Activated CD8-positive, alpha-beta T cell treated with anti-CD3 and anti-CD28 coated beads for 36 hours (primary cell): ENCODE measurements at places on chromosomes 5 and 9. TPM values are rescaled to one million over a fixed set of nuclear protein-coding genes. Genes with fewer than 3 reads are reported as not detected.

Gene DNAI1
- 0.18 TPM for total RNA-seq

Gene CDX1
- not detected for total RNA-seq

Gene SLC2A8
- total RNA-seq: 2.1 TPM

Gene F2R
- 2.5 TPM for total RNA-seq

Gene DOCK2
- 180 TPM for total RNA-seq

- H3K4me1 ChIP-seq: no peaks in the 10 kb centered on the region
- no peak overlapping the region for H3K27ac ChIP-seq
- DNase-seq: no peak
- H3K4me3 ChIP-seq: no peak overlapping the region
These were observed 128.7 kb downstream of the CEP120 start for GRCh38 chr5:123294544-123294943.

- H3K36me3 ChIP-seq: no peaks in the 10 kb centered on the region
- H3K4me1 ChIP-seq: peaks cover 2% of the 10 kb centered on the region
- no peak overlapping the region for H3K4me3 ChIP-seq
- peaks cover 27% of the 10 kb centered on the region for H3K27me3 ChIP-seq
- H3K27ac ChIP-seq: no peak overlapping the region
- no peak for DNase-seq
These were observed 73.0 kb downstream of the PAX5 start for GRCh38 chr9:36961051-36961450.

- H3K27me3 ChIP-seq: no peaks in the 10 kb centered on the region
- H3K27ac ChIP-seq: no peak overlapping the region
- no peak overlapping the region for H3K4me3 ChIP-seq
These were observed 914.2 kb upstream of the CDH6 start for GRCh38 chr5:30279237-30279636.

DNA sequence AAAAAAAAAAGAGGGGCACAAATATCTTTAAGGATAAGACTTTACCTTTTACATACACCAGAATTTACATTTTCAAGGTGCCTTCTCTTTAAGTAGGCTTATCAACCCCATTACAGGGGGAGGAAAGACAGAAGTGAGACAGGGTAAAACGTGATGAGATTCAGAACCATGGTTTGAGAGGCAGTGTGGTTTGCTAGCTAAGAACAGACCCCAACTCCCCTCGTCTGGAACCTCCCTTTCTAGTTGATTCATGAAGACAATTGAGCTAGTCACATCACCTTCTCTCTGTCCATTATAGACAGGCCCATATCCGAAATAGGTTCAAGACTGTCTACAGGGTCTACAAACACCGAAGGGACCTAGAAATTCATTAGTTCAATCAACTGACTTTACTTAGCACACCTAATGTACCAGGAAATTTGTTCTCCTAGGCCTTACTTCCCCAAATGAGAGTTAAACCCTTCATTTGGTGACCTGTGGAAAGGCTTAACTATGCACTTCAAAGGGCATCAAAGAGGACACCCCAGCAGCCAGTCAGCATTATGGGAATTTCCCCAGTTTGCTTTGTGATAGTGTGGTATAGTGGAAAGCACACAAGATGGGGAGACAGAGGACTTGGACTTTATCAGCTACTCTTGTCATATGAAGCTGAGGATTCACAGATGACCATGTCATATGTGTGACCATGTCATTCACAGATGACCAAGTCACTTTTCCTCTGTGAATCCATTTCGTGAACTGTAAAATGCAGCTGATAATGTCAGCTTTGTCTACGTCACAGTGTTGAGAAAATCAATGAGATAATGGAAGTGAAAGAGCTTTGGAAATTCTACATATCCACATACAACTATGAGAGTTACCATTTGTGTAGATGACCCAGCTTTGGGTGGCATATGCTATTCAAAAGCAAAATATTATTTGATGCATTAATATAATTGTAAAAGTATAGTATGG, 40.2 kb upstream of the CYFIP2 start:
- H3K27me3 ChIP-seq: no peaks in the 10 kb centered on the region
- peaks cover 62% of the 10 kb centered on the region for H3K4me1 ChIP-seq
- no peak for DNase-seq
- peak overlapping the region; percentile 89 for H3K27ac ChIP-seq
- H3K4me3 ChIP-seq: peak overlapping the region; percentile 69
- H3K36me3 ChIP-seq: peaks cover 82% of the 10 kb centered on the region

- no peak overlapping the region for H3K4me3 ChIP-seq
- H3K36me3 ChIP-seq: no peaks in the 10 kb centered on the region
- no peaks in the 10 kb centered on the region for H3K27me3 ChIP-seq
- DNase-seq: no peak
- H3K27ac ChIP-seq: no peak overlapping the region
- H3K4me1 ChIP-seq: no peaks in the 10 kb centered on the region
These were observed 418.3 kb downstream of the TAF11L14 start for GRCh38 chr5:18052569-18052968.
